ENCODE measurements at places on chromosomes 16 and 17.

DNA sequence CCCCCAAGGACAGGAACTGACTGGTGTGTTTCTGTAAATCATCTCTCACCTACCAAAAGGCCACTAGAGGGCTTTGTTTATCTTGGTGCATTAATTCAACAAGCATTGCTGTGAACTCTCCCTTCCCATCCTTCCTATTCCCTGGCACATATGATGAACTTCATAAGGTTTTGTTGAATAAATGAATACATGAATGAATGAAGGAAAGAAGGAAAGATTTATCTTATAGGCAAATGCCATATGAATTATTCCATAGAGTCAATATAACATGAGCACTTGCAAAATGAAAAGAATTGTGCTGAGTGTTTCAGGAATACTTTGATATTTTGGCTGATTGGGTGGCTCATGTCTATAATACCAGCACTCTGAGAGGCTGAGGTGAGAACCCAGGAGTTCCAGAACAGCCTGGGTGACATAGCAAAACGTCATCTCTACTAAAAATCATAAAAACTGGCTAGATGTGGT lies 4.3 kb downstream of the SPDYE4 start:
- DNase-seq = no peak

GRCh38 chr17:78048346-78049292 lies 79.9 kb downstream of the TMC6 start:
- no peak for DNase-seq

DNA sequence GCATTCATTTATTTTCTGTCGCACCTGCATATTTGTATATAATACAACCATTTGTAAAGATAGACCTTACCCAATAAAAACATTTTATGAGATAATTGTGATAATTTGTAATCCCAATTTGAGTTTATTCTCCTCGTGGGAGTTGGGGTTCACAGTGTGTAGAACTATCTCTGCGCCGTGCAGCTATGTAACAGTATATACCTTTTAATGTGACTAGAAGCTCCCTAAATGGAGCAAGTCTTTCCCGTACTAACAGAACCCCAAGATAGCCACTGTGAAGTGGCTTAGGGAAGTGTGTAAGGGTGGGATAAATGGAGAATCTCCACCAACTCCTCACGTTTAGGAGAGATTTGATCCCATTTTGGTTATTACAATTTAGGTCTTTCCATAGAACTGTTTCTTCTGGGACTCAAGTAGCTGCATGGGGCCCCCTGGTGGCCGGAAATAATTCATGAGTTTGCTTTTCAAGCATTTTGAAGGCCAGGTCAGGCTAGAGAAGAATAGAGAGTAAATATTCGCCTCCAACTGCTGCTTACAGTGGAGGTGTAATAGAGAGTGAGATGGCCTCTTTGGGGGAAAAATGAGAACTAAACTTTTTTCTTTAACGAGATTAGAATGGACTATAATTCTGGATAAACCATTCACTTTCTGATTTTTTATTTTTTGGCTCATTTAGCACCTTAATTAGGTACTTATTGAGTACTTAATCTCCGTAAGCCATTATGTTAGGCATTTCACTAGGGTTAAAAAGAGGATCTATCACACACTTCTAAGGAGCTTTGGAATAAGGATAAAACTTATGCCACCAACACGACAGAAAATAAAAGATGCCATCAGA lies 4.5 kb downstream of the TMEM100 start:
- DNase-seq = peak; percentile 29

DNA sequence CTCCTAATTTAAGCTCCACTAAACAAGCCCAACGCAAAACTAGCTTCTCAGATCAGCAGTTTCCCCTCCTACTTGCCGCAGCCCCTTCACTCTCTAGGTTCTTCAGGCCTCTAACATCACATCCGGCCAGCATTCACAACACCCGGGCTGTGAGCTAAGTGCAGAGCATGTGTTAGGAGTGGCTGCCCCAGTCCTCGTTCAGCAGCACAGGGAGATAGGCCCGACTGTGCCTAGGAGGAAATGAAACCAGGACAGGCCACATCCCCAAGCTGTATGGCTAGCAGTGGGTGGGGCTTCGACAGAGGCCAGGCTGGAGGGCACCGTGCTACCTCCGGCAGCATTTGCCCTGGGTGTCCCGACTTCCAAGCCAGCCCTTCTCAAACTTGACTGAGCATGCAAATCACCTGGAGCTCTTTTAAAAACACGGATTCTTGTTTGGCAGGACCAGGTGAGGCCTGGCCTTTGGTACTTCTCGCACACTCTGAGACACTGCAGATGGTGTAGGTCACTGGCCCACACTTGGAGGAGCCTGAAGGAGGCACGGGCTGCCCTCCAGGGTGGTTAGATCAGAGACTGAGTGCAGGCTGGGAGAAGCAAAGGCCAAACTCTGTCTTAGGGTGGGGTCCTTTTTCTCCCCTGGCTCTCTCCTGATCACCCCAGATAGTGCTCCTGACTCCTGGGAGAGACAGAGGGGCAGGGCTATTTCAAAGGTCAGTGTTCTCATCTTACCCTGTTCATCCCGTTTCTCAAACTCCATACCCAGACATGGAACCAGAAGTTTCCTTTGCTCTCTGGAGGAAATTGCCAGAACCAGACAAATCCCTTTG lies 202.0 kb downstream of the C16orf78 start:
- DNase-seq = no peak

- no peak for DNase-seq
Observed at GRCh38 chr16:87575027-87575804, 27.1 kb upstream of the JPH3 start.

Measured in stimulated activated CD4-positive, alpha-beta T cell treated with anti-CD3 and anti-CD28 coated beads, TNF-alpha, amount 100 ng/mL, for 4 hours (primary cell).